ENCODE measurements at places on chromosomes 16 and 17.

DNA sequence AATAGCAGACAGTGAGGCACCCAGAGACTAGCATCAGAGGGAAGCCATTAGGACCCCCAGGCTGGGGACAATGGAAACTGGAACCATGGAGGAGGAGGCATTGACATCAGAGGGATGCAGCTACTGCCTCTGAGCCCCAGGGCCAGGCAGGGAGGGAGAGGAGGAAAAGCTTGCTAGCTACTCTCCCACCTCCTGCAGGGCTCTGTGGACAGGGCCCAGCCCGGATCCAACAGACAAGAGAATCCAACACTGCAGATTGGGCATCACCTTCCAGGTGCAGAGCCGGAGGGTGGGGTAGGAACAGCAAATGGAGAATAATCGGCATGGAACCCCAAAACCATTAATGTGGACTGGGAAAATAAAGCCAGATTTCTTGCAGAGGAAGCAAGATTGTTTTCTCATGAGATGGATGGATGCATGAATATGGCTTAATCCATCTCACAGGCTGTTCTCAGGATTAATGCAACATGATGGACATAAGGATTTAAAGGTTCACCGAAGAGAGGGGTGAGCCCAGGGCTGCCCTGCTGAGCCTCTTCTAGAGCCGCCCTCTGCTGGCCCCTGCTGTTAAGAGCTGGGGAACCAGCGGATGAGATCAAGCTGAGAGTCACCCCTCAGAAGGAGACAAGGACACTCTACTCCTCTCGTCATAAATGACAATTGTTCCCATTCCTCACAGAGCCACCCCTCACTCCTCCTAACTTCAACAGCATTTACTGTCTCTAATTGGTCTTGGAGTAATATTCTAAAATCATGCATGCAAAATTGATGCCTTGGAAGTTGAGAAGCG is 48.8 kb downstream of the DNAH3 start:
- DNase-seq, result peak; percentile 55

GRCh38 chr16:84032458-84033178 is 10.0 kb downstream of the SLC38A8 start:
- no peak for DNase-seq

GRCh38 chr16:8808009-8808408 is 10.4 kb downstream of the PMM2 start:
- DNase-seq, result no peak

DNA sequence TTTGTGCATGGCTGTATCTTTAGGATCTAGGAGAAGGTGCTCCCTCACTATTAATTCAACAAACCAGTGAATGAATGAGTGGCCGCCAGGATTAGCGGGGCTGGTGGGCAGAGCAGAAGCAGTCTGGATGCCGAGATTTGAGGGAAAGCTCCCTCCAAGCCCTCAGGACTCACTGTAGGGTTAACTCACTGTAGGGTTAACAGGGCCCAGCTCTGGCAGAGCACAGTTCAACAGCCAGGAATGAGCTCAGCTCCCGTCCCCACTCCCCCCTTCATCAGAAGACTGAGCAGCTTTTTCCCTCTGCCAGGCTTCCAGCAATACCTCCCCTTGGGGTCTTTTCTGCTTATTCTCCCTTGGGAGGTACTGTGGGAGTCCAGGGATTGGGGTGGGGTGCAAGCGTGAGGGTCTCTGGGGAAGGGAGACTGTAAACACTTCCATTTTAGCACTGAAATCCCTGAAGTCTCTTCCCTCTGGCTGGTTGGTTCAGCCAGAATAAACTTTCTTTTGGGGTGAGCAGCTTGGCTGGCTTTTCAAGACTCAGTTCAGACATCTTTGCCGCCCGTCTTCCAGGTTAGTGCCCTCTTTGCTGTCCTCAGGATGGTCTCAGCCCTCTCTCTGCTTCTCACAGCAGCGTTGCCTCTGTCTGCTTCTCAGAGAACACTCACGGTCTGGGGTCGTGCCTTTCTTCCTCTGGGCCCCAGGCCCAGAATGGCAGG is 53.7 kb upstream of the WSB1 start:
- DNase-seq, result no peak

DNA sequence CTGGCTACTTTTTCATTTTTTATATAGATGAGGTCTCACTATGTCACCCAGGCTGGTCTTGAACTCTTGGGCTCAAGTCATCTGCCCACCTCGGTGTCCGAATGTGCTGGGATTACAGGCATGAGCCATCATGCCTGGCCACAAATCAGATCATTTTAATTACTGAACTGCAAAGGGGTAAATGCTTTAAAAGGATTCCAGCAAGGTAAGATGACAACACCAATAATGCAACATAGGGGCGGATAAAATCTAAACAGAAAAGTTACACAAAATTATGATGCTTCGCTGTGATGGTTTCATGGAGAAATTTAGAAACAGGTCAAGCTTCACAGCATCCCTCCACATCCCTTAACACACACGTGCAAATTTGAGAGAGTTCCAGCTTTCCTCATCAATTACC is 32.3 kb downstream of the AXIN1 start:
- no peak for DNase-seq

- DNase-seq, result no peak
Observed at GRCh38 chr16:16908077-16908476, 529.1 kb downstream of the NPIPA7 start.

- DNase-seq, result peak; percentile 65
Observed at GRCh38 chr16:3461151-3461550, 17.7 kb downstream of the NAA60 start.

DNA sequence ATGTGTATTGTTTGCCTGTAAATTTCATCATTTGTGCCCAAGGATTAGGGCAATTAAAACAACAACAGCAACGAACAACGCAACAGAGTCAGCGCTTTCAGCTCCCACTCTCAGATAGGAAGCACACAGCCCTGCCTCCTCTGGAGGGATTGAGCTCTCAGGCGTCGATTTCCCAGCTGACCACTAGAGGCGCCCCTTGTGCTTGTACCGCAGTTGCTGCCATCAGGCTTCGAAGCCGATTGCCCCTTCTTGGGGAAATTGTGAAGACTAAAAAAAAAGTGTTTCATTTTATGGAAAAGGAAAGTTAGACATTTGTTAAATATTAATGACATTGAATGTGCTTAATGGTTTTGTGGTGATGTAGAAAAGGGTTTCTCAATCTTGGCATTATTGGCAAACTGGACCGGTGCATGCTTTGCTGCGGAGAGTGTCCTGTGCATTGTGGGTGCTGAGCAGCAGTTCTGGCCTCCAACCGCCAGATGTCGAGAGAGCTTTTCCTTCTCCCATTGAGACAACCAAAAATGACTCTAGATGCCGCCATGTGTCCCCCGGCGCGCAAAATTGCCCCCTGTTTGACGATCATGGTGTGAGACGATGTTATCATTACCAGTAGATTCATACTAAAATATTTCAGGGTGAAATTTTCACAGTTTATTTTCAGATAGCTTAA is 650.4 kb upstream of the RBFOX1 start:
- peak; percentile 76 for DNase-seq

- peak; percentile 91 for DNase-seq
Observed at GRCh38 chr16:85416228-85417109, 196.7 kb upstream of the GSE1 start.

GRCh38 chr17:37225465-37225864 is 150.3 kb upstream of the C17orf78 start:
- DNase-seq, result no peak

DNA sequence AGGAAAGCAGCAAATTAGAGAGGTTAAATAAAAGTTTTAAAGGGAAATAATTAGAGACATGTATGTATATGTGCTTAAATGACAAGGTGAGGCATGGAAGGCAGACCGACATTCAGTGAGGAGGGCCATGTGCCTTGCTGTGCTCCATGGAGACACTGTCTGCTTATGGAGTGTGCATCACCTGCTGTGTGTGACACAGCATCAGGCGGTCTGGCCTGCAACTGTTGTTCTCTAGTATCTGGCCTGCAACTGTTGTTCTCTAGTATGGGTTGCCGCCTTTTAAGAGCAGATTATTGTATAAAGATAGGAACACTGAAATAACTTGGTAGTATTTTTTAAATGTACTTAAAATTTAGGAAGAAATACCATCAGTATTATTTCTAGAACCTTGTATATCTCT is 225.1 kb downstream of the LGALS9B start:
- no peak for DNase-seq

GRCh38 chr17:77750427-77751043 is 208.0 kb upstream of the TNRC6C start:
- no peak for DNase-seq

GRCh38 chr17:57006040-57006439 is 28.1 kb downstream of the SCPEP1 start:
- no peak for DNase-seq

- DNase-seq, result no peak
Observed at GRCh38 chr17:39339272-39339671, 62.2 kb downstream of the FBXL20 start.

DNA sequence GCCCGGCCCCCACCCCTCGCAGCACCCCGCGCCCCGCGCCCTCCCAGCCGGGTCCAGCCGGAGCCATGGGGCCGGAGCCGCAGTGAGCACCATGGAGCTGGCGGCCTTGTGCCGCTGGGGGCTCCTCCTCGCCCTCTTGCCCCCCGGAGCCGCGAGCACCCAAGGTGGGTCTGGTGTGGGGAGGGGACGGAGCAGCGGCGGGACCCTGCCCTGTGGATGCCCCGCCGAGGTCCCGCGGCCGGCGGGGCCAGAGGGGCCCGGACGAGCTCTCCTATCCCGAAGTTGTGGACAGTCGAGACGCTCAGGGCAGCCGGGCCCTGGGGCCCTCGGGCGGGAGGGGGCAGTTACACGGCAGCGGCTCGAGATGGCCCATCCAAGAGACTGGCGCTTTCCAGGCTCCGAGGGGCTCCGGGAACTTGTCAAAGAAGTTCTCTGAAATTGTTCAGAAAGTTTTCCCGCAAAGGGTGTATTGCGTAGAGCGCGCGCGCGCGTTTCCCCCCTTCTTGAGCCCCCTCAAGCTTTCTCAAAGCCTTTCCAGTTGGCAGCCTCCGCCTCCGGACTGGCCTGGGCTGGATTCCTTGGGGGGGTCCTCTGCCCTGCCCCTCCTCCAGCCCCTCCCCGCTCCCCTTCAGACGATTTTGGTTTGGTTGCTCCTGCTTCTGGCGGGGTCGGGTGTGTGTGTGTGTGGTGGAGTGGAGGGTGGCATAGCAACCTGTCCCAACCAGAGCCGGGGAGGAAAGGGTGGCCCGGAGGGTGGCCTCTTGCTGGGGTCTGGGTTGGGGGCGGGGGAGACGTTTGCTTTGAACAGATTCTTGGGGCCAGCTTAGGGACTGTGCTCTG is 504 bp downstream of the ERBB2 start:
- no peak for DNase-seq

DNA sequence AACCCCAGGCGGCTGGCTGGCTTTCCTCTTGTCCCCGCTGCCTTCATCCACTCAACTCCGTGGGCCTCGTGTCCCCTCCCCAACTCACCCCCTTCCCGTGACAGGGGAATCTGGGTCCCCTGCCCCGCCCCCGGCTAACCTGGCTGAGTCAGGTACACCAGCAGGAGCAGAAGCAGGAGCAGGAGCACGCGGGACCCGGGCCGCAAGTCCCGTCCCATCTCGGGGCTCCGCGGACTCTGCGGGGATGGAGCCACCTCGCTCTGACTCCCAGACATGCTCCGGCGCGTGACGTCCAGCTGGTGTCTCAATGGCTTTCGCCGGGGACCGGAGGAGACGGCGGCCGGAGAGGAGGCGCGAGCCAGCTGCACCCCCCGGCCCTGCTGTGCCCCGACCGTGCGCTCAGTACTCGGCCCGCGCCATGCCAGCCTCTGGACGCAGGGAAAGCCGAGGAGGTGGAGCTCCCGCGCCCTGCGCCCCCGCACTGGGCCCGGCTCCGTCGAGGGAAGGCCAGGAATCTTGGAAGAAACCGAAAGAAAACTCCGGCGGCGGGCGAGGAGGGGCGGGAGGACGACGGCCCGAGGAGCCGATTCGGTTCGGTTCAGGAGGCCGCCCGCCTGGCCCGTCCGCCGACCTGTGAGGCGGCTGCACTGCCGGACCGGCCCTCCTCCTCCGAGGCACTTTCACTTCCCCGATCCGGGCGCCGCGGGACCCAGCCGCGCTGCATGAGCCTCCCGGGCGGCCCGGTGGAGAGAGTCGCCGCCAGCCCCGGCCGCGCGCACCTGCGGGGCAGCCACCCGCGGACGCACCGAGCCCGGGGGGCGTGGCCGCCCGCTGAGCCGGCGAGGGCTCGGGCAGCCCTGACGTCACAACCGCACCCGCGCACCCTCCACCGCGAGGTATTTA is at the start of the genes CXCL16 and ZMYND15:
CXCL16 (minus strand) TSS at position 807 of the 903 bp plus-strand sequence; CDS start at position 218, 589 bp downstream.
ZMYND15 (plus strand) TSS at position 712 of the 903 bp plus-strand sequence. CDS start 716 bp downstream, outside the sequence.
- DNase-seq, result no peak

- DNase-seq, result no peak
Observed at GRCh38 chr16:88693420-88694177, 7.3 kb upstream of the SNAI3 start.

DNA sequence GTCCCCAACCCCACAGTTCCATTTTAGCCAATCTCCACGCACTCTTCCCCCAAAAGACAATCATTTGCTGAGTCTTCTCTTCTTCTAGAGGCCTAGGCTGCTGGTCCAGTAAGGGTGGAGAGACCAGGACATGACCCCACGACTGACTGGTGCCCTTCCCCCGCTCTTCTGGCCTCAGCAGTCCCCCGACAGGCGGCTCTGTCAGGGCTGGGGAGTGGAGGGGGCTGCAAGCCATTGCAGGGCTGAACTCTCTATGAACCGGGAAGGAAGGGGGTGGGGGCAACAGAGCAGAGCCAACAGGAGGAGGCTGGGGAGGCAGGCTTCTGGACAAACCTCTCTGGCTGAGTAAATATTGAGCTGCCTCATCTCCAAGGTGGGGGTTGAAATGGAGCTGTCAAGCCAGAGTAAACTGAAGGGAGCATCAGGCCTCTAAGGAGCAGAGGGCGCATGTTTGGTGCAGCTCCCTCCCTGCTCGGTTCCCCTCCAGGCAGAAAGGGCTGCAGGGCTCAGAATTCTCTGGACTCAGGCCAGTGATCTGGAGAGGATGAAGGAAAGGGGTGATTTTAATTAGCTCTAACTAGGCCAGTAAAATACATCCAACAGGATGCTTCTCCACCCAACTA is 8.7 kb downstream of the HOXB1 start:
- no peak for DNase-seq

- DNase-seq, result no peak
Observed at GRCh38 chr16:86288716-86289294, 221.5 kb upstream of the FOXF1 start.

GRCh38 chr16:2250652-2251295 is 613 bp downstream of the ECI1 start:
- DNase-seq, result peak; percentile 56

DNA sequence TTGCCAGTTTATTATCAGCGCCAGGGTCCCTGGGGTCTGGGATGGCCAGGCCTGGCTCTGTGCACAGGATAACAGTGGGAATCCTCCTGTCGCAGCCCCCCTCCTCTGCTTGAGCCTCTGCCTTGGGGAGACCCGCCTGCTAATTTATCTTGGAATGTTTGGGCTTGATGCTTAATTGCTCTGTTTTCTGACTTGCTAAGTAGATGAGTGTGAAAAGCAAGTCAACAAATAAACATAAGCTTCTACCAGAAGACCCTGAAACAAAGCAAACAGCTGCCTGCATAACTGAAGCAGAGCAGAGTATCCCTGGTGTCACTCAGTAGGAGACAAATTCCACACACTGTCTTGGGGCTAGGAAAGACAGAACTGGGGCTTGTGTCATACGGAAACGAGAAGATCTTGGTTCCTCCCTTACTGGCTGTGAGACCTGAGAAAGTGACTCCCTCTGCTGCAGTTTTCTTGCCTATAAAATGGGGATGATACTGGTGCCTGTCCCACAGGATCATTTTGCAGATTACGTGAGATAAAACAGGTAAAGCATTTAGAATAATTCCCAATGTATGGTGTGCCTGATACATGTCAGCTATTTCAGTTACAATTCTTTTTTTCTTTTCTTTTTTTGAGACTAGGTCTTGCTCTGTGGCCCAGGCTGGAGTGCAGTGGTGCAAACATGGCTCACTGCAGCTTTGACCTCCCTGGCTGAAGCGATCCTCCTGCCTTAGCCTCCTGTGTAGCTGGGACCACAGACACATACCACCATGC is 44.8 kb upstream of the IRX3 start:
- no peak for DNase-seq

Measured in hematopoietic multipotent progenitor cell treated with erythropoietin and hydrocortisone succinate and interleukin-3 and kit ligand, for 6 days (in vitro differentiated cells).